EL (cell line): ENCODE measurements at places on chromosomes 1 and 21.
A peak's percentile ranks its signal among the peaks of the same experiment; 100 is the strongest.

DNA sequence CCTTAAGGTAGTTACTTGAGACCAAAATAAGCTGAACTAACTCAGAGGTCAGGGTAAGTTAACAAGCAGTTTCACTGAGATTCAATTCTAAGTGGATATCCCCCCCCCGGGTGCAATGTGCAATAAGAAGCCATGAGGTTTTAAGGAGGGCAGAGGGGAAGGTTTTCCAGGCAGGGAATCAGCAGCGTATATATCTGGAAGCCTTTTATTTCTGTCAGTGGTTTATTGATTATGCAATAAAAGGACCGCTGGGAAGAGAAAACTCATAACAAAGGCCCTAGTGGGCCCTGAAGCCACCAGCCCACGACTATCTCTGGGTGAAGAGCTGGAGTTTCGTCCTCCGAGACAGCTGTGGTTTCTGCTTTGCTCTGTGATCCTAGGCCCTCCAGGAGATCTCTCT is 53.1 kb upstream of the CTPS1 start:
- DNase-seq: no peak

- no peak for DNase-seq
These were observed 39.8 kb downstream of the MTR start for GRCh38 chr1:236834876-236835275.

DNA sequence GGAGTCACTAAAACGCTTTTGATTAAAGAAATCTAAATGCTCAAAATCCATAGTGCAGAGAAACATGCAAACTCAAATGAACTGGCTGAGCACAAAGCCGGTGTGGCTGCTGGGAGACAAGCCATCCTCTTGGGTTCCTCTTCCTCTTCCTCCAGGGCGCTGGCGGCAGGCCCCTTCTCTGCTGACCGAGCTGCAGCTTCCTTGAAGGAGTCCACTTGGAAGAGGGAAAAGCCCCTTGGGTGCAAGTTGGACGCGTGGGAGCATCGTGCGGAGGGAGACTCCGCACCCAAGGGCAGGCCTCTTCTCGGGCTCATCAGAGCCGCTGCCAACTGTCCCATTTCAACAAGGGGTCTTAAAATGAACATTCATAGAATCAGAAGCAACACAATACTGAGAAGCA is 7.9 kb downstream of the CCNL2 start:
- no peak for DNase-seq

- no peak for DNase-seq
These were observed 112.5 kb upstream of the PAXBP1 start for GRCh38 chr21:32884062-32884461.

DNA sequence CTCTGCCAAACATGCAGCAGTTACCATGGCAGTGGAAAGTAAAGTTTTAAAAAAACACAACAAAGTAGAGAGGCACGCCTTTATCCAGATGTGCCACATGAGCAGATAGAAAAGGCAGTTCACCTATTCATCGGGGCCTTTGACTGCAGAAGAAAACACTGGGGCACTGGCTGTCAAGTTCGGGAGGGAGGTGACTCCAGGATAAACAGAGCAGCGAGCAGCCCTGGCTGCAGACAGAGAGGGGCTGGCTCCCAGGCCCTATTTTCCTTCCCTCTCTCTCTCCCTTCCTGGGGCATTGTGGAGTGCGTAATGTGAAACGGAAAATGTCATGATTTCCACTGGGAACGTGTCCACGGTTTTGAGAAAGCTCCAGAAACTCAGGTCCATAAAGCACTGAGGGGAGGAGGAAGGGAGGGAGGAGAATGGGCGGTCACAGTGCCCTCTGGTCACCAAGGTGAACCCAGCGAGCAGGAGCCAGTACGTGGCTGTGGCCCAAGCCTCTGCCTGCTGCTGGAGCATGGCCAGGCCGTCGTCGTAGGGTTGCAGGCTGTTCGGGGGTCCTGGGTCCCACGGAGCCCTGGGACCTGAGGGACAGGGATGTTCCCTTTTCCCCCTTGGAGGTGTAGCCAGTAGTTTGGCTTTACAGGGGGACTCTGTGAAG is 114.7 kb upstream of the IRF2BP2 start:
- no peak for DNase-seq

DNA sequence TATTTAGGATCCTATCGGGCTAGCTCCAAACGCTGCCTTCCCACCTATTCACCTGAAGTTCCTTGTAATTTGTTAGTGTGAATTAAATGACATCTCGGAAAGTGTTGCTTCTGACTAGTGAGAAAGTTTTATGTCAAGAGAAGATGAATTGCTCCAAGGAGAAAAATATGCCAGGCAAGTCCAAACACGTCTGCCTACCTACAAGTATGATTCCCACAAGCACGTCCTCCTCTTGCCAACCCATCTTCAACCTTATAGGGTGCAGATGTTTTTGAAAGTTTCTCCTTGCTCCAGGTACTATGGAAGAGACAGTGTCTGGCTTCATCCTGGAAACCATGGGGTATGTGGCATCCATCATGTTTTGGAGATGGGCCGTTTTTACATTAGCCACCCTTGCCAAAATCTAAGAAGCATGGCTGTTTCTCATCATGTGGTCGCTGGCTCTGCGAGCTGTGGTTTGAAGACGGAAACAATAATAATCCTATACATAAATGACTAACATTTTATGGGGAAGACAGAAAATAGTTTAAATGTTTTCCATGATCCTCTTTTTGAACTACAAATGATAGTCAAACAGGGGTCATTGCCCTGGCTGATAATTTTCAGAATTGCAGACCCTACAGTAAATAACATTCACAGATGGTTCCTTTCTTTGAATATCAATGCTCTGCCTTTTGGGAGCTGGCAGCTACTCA is 505.8 kb downstream of the SMYD3 start:
- DNase-seq: peak; percentile 44

DNA sequence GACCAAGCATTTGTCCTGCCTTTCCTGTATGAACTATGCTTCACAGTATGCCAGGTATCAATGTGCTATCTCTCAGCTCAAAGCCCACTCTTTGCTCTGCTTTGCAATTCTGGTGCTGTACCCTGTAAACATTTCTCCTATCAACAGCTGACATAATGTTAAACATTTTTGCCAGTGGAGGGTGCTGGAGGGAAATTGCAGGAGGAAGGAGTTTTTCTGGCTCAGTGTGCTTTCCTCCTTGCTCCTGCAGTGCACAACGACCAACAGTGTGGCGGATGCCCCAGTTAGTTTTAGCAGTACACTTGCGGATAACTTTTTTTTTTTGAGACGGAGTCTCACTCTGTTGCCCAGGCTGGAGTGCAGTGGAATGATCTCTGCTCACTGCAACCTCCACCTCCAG is 67.1 kb upstream of the PTGFRN start:
- DNase-seq: peak; percentile 9

- DNase-seq: no peak
These were observed 43.5 kb upstream of the JAK1 start for GRCh38 chr1:65009724-65010420.

GRCh38 chr1:185291159-185291558 is 25.9 kb downstream of the IVNS1ABP start:
- no peak for DNase-seq

- no peak for DNase-seq
These were observed 12.3 kb upstream of the SDC3 start for GRCh38 chr1:30920827-30921226.

GRCh38 chr1:53162621-53163020 is 20.2 kb upstream of the SLC1A7 start:
- no peak for DNase-seq

- peak; percentile 93 for DNase-seq
These were observed at the start of gene ERRFI1 for GRCh38 chr1:8026153-8026975. Gene ERRFI1, minus strand, starts transcription at chr1:8026309. Its CDS starts 10,690 bp downstream, at chr1:8015619.
